ENCODE measurements at places on chromosomes 5 and 9.

- no peak for DNase-seq
These were observed 55.4 kb upstream of the PPP1R2B start for GRCh38 chr5:156794687-156795086.

- DNase-seq: no peak
These were observed 14.9 kb upstream of the CERCAM start for GRCh38 chr9:128405780-128406171.

DNA sequence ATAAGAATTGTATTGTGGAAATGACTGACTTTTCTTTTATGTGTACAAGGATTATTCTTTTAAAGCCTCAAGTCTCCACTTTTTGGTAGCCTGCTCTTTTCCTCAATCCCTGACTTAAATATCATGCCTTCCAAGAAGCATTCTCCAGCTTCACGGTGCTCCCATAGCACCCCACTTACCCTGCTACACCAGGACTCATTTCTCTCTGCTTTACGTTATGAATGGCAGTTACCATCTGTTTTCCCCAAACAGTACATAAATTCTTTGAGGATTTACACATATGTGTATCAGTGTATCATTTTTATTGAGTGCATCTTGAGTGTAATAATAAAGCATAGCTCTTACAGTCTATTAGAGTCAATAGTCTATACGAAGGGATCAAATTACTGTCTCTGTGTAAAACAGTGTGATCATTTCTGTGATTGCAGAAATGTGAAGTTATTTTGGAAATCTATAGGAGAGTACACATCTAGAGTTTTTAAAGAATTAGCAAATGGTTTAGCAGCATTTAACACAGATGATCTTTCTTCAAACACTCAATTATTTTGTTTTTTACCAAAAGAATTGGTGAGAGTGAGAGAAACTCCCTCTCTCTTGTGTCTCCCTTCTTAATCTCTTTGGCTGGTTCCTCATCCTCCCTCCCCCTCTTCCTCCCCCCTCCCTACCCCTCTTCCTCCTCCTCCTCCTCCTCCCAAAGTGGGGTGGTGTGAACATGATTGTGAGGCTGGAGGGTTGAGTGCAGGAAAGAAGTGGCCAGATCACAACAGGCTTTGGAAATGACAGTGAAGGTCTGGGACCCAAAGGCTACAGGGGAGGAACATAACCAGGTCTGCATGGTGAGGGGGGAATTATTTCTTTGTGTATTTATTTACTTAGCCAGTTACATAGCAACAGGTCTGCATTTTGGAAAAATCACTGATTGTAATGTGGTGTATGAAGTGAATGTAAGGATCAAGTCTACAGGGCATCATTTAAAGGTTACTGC, 27.6 kb upstream of the ECM2 start:
- DNase-seq: no peak

DNA sequence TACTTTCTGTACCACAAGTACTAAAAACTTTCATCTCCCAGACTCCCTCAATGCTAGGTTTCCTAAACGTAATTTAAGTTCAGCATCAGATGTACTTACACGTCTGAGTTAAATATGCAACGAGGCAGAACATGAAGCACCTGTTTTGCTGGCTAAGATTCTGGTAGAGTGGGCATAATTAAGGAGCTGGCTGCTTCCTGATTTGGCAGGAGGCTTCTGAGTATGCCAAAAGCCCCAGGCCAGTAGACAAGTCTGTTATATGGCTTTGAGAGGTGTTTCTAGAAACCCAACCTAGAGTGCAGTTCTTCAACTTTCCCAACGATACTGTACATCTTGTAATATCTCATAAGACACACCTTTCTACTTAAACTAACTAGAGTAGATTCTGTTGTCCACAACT, 13.6 kb downstream of the TICAM2 start:
- DNase-seq: no peak

- DNase-seq: no peak
These were observed 256.9 kb upstream of the TUSC1 start for GRCh38 chr9:25935188-25935587.

- DNase-seq: no peak
These were observed 93.6 kb downstream of the UHRF2 start for GRCh38 chr9:6506571-6506970.

DNA sequence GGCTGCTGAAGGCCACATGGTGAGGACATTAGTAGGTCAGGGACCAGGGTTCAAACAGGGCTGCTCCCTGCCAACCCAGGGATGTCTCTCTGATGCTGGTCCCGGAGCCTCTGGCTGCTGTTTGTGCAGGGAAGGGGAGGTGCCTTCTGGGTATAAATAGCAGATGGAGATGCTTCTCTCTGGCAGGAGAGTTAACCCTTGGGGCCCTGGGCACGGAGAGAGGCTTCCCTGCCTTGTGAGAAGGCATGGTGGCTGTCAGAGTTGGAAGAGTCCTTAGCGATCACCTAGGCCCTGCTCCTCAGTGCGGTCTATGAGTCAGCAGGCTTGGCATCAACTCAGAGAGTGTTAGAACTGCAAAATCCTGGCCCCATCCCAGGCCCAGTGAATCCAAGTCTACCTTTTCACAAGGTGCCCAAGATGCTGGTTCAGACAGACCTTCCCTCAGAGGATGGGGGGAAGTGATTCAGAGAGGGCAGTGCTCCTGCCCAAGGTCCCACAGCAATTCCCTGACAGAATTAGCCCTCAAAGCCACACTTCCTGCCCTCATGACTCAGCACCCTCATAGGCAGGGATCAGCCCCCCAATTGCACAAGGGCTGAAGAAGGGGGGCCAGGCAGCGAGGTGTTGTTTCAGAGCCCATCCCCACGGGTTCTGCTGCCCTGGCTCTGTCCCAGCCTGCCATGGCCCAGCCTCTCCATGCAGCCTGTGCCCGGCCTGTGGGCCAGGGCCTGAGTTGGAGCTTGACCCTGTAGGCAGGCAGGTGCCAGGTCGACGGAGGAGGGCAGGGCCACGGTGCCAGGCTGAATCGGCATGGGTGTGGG, 25.6 kb downstream of the CAMK2A start:
- no peak for DNase-seq

- no peak for DNase-seq
These were observed 164.8 kb downstream of the DEPDC1B start for GRCh38 chr5:60535198-60535597.

DNA sequence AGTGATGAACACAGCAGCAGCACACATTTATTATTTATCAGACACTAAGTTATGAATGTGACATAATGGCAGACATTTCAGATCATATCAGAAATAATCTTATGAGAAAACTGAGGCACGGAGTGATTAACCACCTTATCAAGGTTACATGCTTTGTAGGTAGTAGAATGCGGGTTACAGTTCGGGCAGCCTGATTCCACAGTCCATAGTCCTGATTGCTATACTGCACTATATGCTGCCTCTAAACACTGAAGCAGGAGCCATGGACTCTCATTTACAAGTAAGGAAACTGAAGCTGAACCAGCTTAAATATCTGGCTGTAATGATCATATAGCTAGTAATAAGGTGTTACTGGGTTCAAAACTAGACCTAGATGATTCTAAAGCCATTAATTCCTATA, 291.3 kb upstream of the ADAMTSL1 start:
- DNase-seq: no peak

GRCh38 chr5:38162625-38163024, 95.7 kb upstream of the EGFLAM start:
- no peak for DNase-seq

DNA sequence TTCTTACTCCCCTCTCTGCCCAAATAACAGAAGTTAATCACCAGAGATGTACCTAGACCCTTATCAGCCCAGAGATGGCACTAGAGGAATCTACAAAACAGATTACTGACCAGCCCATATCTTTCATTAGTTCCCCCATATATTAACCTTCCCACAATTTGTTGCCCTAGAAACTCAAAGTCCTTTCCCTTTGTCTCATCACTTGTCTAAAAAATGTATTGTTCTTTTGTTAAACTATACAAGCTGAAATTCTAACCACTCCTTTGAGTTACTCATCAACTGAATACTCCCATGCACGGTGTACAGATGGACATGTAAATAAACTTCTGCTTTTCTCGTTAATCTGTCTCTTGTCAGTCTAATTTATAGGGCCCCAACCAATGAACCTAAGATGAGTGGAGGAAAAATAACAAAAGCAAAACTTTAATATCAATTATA, 130.9 kb downstream of the CCDC192 start:
- DNase-seq: peak; percentile 31

- no peak for DNase-seq
These were observed 15.5 kb upstream of the LRRTM2 start for GRCh38 chr5:138890644-138891043.
